Left kidney (tissue), 8 donors: ENCODE measurements at places on chromosomes 1 and 21. TPM values are rescaled to one million over a fixed set of nuclear protein-coding genes. Genes with fewer than 3 reads are reported as not detected.

SELENBP1 gene
- 50.4 TPM for polyA plus RNA-seq

ROR1 gene
- polyA plus RNA-seq: 36.8 TPM

DNA sequence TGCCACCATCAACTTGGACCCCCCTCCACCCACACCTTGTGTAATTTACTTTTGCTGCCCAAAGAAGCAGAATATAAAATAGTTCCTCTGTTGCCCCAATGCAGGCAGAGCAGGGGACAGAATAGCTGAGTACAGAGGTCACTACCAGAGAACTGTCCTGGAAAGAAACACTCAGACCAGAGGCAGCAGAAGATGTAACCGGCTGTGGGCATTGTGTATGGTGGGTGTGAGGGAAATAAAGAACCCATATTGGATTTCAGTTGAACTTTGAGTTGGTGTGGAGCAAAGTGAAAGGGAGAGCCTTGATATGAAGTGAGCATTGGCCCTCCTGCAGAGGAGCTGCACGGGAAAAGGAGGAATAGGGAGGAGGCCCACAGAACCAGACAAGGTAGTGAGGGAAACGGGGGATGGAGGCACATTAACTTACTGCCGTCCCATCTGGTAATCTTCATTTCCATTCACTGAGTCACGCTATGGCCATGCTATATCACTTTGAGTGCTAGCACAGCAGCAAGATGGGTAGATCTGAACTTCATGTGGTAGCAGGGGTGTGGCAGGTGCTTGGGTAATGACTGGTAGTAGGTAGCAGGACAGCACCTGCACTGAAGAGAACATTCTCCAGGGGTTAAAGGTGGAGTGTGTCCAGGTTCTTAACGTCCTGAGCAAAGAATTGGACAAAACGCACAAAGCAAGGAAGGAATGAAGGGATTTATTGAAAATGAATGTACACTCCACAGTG is 56.3 kb upstream of the FBXO28 start:
- DNase-seq: no peak

- DNase-seq: no peak
These were observed 17.7 kb upstream of the S100A7 start for GRCh38 chr1:153478047-153478691.

PDPN gene
- 16.4 TPM for polyA plus RNA-seq
